ENCODE measurements at places on chromosomes 5 and 9.

GRCh38 chr9:81381694-81382093, 307.7 kb downstream of the TLE1 start:
- no peak for DNase-seq

GRCh38 chr5:123454259-123454911, 31.2 kb upstream of the CEP120 start:
- DNase-seq = no peak

- no peak for DNase-seq
Measured at GRCh38 chr5:172052450-172053236, 46.2 kb upstream of the FBXW11 start.

- DNase-seq = no peak
Measured at GRCh38 chr9:108057421-108058134, 568.0 kb upstream of the KLF4 start.

- no peak for DNase-seq
Measured at GRCh38 chr9:130977811-130978221, 31.2 kb upstream of the LAMC3 start.

GRCh38 chr5:1438871-1439270, 6.4 kb downstream of the SLC6A3 start:
- no peak for DNase-seq

- DNase-seq = no peak
Measured at GRCh38 chr9:100125236-100125635, 26.2 kb downstream of the INVS start.

- no peak for DNase-seq
Measured at GRCh38 chr9:81590688-81591087, 98.7 kb downstream of the TLE1 start.

GRCh38 chr9:84793251-84793650, 123.7 kb downstream of the NTRK2 start:
- DNase-seq = no peak
